ENCODE measurements at places on chromosomes 7 and 10.
A peak's percentile ranks its signal among the peaks of the same experiment; 100 is the strongest.

DNA sequence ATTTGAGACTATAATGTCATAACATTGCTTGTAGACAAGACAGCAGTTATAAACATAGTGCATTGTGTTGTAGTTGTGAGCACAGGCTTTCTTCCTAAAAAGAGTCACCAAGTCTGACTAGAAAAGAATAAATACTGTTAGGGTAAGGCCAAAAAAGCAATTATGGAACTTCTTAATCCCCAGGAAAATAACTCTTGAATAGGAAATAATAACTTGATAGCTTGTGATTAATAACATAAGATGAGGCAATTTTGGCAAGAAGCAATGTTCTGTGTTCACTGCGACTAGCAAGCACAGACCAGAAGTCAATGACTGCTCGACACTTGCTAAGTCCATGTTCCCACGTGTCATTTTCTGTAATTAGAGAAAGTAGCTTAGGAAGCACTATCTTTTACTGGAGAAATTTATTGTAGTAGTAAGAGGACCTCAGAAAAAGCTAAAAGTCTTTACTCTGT lies 97.1 kb downstream of the AGMO start:
- DNase-seq, result no peak

DNA sequence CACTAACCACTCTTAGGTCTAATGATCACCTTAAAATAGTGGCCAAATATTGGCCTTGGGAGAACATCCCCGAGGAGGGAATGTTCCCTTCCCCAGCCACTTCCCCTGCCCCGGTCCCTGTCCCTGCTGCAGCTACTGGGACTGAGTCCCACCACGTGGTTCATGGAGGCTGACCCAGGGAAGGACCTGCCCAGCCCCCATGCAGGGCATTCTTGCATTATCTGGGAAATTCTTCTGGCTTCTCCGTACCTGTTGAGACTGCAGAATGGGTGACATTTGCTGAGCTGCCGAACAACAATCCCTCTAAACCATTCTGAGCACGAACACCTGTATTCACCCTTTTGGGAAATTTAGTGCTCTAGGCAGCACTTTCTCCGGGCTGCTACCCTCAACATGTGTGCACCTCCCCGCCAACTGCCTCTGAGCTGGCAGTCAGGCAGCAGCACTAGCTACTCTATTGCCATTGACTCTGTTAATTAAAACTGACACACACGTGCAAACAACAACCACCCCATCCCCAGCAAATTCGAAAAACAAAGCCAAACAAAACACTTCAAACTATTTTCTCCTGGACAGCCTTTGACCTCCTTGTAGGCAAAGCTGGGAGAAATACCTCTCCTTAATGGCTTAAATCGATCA lies 567.4 kb upstream of the MKI67 start:
- no peak for DNase-seq

DNA sequence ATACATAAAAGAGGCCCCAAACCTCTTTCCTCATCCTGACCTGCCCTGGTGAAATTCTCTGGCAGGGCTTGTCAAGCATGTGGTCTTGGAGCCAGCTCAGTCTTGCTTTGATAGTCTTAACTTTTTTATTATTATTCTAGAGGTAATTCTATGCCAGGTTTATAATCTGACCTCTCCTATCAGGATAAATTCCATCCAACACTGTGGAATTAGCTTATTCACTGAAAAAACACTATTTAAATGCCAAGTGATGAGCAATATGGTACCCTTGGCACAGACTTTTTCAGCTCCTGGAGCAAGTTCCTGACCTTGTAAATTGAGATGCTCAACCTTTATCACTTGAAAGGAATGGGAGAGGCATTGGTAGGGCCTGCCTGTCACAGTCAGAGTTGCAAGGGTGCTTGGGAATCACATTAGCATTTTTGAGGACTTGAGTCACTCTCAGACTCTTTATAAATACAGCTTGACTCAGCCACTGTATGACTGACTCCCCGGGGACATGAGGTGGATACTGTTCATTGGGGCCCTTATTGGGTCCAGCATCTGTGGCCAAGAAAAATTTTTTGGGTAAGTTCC lies at the start of gene CPA4:
Gene CPA4, plus strand, starts transcription at position 480 of the 576 bp plus-strand sequence. Its CDS starts 20 bp downstream, at position 500.
- DNase-seq, result peak; percentile 87

- DNase-seq, result no peak
Observed at GRCh38 chr10:77431209-77431611, 206.4 kb downstream of the KCNMA1 start.

DNA sequence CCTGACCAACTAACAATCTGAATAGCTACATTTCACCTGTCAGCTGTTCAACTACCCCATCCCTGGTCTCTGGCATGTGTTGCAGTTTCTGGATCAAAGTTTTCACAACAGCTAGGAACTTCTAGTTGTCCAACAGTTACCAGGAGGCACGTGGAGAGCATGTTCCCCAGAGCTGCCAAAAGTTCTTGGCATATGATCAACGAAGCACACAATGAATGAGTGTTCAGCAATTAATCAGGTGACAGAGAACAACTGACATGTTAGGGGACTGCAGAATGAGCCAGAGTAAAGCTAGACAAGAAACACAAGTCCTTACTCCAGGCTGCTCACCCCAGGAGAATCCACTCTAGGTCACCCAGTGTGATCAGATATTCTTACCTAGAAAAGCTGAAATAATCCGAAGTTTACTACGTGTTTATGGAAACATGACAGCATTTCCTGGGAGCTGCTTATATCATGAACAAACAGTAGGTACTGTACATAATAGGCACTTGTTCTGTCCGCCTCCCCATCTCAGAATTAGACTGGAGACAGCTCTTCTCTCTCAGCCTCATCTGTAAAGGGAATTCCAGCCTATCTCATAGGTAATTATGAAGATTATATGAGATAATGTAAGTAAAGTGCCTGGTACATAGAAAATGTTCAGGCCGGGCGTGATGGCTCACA lies 50.6 kb downstream of the ZNF438 start:
- DNase-seq, result peak; percentile 34

DNA sequence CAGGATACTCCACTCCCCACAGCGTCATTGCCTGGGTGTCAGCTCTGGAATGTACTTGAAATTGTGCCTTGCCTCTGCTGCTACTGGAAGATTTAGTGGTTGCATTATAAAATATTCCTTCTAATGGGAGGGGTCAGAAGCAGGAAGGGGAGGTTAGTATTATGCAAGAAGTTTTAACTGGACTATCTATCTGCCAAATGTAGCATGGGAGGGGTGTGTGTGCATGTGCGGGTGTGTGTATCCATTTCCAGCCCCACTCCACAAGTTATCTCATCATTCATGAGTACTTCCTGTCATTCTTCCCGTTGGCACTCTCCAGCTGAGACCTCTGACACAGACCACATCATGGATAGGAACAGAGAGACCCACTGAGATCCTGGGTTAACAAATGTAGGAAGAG lies 13.4 kb downstream of the MBL2 start:
- no peak for DNase-seq
